ENCODE measurements at places on chromosomes 2 and 18. TPM values are rescaled to one million over a fixed set of nuclear protein-coding genes. Genes with fewer than 3 reads are reported as not detected.

- H3K36me3 ChIP-seq = no peaks in the 10 kb centered on the region
- no peak overlapping the region for H3K4me3 ChIP-seq
- no peaks in the 10 kb centered on the region for H3K4me1 ChIP-seq
These were observed 172.0 kb downstream of the SLC4A10 start for GRCh38 chr2:161796192-161796591.

The FBXO48 gene
- 1.4 TPM for total RNA-seq

DNA sequence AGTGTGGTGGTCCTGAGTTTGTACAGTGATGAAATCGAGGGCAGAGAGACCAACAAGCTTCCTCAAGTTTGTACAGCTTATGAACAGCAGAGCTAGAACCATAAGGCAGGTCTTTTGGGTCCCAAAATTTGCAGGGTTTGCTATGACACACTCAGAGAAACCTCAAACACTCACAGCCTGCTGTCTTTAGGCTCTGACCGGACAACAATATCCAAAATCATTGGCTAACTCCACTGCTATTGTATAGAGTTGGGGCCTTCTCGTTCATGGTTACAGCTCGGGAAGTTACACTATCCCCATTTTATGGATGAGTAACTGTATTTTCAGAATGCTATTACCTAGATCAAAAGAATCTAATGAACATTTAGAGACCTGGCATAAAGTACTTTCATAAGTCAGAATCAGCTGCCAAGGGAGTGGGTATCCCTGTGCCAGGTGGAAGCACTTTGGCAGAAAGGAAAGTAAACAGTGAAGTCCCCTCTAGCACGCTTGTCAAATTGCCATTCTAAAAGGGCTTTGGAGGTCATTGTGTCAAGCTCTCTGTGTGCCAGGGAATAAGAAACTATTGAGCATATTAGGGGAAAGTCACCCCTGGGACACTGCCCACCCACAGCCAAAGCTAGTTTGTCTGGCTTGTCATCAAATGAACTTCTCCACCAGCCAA, 331.8 kb downstream of the ALK start:
- no peak overlapping the region for H3K27ac ChIP-seq
- H3K27me3 ChIP-seq = no peaks in the 10 kb centered on the region
- no peak for DNase-seq
- no peaks in the 10 kb centered on the region for H3K4me1 ChIP-seq

DNA sequence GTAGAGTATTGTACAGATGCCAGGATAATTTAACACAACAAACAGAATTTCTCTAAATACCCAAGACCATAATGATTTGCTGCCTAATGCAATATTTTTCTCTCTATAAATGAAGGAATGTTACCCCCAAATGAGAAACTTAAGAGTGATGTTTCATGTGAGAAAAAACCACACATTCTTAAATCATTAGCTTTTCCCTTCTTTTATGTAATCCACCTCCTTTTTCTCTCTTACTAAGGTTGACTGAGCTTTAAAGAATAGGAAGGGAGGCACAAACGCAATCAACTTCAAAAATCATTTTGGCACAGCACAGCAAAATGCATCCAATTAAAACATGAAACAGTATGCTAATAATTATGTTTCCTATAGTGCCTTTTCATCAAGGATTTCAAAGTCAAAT, 698.1 kb upstream of the CDH2 start:
- H3K27ac ChIP-seq = no peak overlapping the region
- no peaks in the 10 kb centered on the region for H3K27me3 ChIP-seq
- H3K36me3 ChIP-seq = no peaks in the 10 kb centered on the region
- H3K4me1 ChIP-seq = no peaks in the 10 kb centered on the region
- no peak overlapping the region for H3K4me3 ChIP-seq

- peak overlapping the region; percentile 67 for H3K27ac ChIP-seq
- no peaks in the 10 kb centered on the region for H3K36me3 ChIP-seq
- H3K4me3 ChIP-seq = peak overlapping the region; percentile 47
- no peak for DNase-seq
- H3K4me1 ChIP-seq = peaks cover 6% of the 10 kb centered on the region
These were observed 3.5 kb downstream of the FEV start for GRCh38 chr2:218981390-218981880.

The MARCO gene
- not detected for total RNA-seq

DNA sequence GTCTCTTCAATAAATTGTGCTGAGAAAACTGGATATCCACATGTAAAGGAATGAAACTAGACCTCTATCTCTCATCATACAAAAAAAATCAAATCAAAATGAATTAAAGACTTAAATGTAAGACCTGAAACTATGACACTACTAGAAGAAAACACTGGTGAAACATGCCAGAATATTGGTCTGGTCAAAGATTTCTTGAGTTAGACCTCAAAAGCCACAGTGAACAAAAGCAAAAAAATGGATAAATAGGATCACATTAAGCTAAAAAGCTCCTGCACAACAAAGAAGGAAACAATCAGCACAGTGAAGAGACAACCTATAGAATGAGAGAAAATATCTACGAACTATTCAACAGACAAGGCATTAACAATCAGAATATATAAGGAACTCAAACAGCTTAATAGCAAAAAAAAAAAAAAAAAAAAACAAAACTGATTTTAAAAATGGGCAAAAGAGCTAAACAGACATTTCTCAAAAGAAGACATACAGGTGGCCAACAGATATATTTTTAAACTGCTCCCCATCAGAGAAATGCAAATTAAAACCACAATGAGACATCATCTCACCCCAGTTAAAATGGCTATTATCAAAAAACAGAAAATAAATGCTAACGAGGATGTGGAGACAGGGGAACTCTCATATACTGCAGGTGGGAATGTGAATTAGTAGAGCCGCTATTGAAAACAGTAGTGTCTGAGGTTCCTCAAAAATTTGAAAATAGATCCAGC, 66.3 kb downstream of the NCKAP1 start:
- no peak overlapping the region for H3K27ac ChIP-seq
- H3K27me3 ChIP-seq = no peaks in the 10 kb centered on the region
- no peak overlapping the region for H3K4me3 ChIP-seq
- DNase-seq = no peak

GRCh38 chr2:216606551-216607276, 26.5 kb upstream of the IGFBP2 start:
- peak overlapping the region; percentile 65 for H3K4me3 ChIP-seq
- H3K27ac ChIP-seq = peak overlapping the region; percentile 92
- DNase-seq = peak; percentile 44
